Pericardium fibroblast (primary cell): ENCODE measurements at places on chromosomes 6 and 20. TPM values are rescaled to one million over a fixed set of nuclear protein-coding genes. Genes with fewer than 3 reads are reported as not detected.

PRDM13 gene
- total RNA-seq = not detected in 2 replicates

PROKR2 gene
- total RNA-seq = not detected in 2 replicates

KIF25 gene
- not detected in 2 replicates for total RNA-seq

EPHA7 gene
- 0.09 and 0.58 TPM in 2 replicates for total RNA-seq
